ENCODE measurements at places on chromosomes 12 and 14.
A peak's percentile ranks its signal among the peaks of the same experiment; 100 is the strongest.

DNA sequence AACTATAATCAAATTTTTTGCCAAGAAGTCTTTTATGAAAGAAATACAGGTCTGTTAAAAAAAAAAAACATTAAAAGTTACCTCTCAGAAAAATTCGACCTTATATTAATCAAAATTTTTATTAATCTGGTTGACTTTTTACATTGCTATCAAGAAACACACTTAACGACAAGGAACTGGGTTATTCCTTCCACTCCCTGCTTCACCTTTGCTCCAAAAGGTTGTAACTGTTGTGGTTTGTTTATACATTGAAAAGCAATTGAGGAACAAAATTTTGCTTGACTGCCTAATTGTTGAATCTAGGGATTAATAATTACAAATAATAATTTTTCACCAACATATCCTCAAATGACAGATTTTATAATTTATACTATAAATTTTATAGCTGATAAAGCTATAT, 28.4 kb downstream of the TSPAN8 start:
- DNase-seq = no peak

DNA sequence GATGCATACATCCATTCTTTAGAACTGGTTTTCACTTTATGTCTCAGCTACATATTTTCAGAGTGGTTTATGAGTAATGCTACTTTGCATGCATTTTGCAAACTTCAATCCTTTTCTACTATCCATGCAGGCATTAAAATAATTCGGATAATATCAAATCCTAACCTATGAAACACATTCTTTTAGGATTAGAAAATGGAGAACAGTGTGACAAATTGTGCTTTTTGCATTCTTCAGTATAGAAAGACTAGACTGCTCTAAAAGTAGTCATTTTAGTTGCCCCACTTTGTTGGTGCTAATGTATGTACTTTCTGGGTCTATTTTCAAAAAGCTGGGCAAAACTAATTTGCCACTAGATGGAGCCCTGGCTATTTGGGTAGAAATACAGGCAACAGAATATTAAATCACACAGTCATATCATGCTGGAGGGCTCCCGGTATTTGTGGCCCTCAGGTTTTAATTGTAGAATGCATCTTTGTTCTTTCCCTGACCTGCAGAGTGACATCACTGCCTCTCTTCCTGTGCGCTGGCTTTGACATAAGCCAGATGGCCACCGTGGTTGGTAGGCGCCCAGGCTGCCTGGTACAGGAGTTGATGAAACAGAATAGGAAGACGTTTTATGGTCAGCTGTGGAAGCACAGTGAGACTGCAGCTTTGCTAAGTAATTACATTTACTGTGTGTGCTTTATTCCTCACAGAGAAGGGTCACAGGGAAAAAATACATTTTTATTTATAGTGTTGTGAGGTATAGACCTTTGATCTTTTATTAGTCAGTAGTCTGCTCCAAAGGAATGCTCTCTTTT, 28.1 kb downstream of the MSRB3 start:
- DNase-seq = peak; percentile 46

DNA sequence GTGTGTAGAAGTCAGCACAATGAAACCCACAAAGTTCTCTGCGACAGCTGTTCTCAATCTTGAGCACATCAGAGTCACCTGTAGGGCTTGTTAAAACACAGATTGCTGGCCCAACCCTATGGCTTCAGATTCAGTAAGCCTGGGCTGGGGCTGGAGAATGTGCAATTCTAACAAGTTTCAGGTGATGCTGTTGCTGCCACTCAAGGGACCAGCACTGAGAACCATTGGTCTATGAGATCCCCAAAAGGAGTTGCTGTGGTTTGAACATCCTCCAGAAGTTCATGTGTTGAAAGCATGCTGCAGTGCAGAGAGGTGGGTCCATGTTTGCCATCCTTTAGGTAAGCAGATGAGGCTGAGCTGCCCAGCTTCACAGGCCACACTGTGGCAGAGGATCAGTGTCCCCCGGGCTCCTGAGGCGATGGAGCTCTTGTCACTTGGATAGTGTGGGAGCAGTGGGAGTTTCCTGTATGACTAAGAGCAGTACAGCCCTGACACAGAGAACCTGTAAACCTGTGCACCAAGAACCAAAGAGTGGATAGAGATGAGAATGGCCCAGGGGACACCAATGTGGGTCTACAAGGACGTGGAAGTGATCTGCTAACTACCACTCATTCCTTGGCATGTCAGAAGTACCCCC, 8.0 kb upstream of the RTRAF start:
- no peak for DNase-seq

- DNase-seq = no peak
These were observed 267.4 kb downstream of the TMTC2 start for GRCh38 chr12:82954064-82954463.

- DNase-seq = no peak
These were observed 318.5 kb downstream of the ALG10 start for GRCh38 chr12:34340534-34341361.
